ENCODE measurements at places on chromosomes 3 and 15.

DNA sequence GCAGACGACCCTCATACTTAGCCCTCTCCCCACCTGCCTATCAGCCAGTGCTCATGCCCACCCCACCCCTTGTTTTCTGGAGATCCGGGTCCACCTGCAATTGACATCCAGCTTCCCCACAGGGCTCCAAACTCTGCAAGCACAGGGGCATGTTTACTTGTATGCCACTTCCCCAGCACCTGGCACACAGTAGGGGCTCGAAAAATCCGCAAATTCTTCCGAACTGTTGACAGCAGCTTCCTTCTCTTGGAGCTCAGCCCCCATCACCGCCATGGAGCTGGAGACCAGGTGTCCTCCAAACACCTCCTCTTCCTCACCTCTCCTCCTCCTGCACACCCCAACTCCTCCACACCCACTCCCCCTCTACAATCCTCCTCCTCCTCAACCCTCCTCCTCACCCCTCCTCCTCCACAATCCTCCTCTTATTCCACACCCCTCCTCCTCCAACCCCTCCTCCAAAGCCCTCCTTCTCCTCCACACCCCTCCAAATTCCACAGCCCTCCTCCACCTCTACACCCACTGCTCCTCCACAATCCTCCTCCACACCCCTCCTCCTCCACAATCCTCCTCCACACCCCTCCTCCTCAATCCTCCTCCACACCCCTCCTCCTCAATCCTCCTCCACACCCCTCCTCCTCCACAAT lies 70.4 kb upstream of the BLM start:
- DNase-seq = peak; percentile 54

GRCh38 chr3:62379321-62379798 lies 6.0 kb upstream of the FEZF2 start:
- DNase-seq = no peak

GRCh38 chr3:72231439-72232196 lies 446.7 kb upstream of the PROK2 start:
- no peak for DNase-seq

DNA sequence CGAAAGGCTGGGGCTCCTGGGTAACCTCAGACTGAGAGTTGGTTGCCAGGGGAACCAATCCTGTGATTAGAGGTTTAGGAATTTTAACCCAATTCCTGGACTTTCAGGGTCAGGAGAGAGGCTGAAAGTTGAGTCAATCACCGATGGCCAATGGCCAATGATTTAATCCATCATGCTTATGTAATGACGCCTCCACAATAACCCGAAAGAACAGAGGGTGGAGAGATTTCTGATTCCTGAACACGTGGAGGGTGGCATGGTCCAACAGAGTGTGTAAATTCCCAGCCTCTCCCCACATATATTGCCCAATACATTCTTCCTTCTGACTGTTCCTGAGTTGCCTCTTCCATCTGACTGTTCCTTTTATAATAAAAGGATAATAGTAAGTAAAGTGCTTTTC lies 137.2 kb upstream of the CBLB start:
- DNase-seq = no peak
